Stimulated activated CD8-positive, alpha-beta memory T cell treated with anti-CD3 and anti-CD28 coated beads, Interleukin-4, amount 100 ng/mL, for 1 hour (primary cell): ENCODE measurements at places on chromosomes 5 and 9.

GRCh38 chr5:1285883-1286291, 9.0 kb downstream of the TERT start:
- no peak for DNase-seq

DNA sequence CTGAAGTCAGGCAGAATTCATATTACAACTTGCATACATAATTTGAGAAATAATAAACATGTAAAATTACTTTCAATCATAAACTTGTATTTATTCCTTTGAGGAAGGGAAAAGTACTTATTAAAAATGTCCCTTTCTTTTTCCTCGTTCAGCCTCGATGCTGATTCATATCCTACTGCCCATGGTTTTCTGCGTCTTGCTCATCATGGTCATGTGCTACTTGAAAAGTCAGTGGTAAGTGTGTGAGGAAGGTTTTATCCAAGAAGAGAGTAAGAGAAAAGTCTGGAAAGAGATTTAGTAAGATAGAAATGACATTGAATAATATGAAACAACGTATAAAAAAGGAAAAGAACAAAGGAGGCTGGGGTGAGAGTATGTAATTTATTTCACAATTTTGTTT, 85.9 kb downstream of the OSMR start:
- no peak for DNase-seq

DNA sequence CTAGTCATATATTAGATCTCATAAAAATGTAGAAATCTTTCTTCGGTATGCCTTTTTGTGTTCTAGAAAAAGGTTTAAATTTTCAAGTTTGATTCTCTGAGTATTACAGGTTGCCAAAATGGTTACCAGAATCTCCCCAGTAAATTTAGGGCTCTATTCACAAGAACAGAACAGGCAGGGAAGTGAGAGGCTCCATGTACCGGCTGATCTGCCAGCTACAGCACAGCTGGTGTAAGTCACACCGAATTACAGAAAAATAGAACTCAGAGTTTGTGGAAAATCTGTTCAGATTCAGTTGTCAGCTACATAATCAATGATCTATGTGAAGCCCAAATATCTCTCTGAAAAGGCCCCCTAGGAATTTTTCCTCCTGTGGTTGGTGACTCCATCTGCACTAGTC, 10.5 kb downstream of the FAM81B start:
- DNase-seq: no peak

GRCh38 chr5:53427965-53428364, 52.5 kb upstream of the FST start:
- DNase-seq: no peak

- DNase-seq: no peak
These were observed 45.8 kb upstream of the STK32A start for GRCh38 chr5:147189109-147189424.

- DNase-seq: no peak
These were observed 141.2 kb downstream of the PARP8 start for GRCh38 chr5:50807661-50808060.

- no peak for DNase-seq
These were observed 91.3 kb downstream of the MAT2B start for GRCh38 chr5:163596608-163597315.

GRCh38 chr5:78546276-78546996, 102.1 kb downstream of the LHFPL2 start:
- DNase-seq: no peak

DNA sequence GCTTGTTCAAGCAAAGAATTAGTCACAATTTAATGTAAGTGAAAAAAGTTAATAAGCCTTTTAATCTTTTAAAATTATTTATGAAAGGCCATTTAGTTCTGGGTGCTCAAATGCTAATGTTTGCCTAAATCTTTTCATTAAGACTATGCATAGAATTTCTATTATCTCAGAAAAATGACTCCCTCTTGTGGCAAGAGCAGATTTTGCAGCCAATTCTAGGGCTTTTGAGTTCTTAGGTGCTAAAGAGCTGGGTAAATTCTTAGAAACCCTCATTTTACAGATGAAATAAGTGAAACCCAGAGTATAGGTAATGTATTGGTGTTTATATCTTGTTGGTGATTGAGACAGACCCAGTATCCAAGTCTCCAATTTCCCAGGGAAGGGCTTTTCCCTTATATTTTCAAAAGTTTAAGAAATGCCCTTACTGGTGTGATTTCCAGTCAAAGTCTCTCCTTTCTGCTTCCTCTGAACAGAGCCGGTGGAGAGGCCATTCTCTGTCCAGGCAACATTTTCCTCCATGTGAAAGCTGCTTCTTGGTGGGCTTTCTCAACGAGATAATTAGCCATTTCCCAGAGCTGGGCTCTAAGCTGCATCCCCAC, 24.1 kb upstream of the PCSK5 start:
- no peak for DNase-seq

- DNase-seq: no peak
These were observed 571 bp downstream of the CNTFR start for GRCh38 chr9:34588671-34589635.

GRCh38 chr5:119105971-119106370, 35.1 kb downstream of the DMXL1 start:
- DNase-seq: no peak

DNA sequence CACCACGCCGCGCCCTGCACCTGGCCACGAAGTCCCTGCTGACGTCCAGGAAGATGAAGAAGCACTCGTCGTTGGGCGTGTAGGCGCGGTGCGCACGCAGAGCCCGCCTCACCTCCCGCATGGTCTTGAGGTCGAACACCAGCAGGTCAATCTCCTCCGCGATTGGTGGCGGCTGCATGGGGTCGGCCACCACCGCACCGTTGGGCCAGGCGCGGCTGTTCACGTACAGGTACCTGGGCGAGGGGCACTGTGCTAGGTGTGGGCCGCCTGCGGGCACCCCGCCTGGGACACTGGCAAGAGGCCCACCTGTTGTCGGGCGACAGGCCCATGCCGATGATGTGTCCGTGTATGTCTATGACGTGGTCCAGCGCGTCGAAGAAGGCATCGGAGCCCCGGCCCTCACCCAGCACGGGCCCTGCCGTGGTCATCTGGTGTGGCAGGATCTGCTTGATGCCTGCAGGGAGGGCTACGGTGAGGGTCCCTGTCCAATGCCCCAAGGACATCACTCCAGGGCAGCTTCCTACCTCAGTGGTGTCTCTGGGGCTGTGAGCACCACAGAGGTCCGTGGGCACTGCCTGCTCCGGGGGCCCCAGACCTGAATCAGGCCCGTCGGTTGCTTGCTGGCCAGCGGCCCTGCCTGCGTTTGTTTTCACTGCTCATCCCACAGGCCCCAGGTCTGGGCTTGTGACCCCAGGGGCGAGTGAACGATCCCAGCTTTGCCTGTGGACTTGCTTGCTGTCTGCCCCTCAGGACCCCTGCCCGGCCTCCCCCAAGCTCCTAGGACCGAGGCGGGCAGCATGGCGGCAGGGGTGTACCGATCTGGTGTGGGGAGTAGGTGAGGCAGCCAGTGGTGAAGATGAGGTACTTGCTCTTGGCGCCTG, 3.1 kb downstream of the FBXW5 start:
- no peak for DNase-seq

- DNase-seq: no peak
These were observed 83.1 kb downstream of the NLN start for GRCh38 chr5:65805089-65805488.

DNA sequence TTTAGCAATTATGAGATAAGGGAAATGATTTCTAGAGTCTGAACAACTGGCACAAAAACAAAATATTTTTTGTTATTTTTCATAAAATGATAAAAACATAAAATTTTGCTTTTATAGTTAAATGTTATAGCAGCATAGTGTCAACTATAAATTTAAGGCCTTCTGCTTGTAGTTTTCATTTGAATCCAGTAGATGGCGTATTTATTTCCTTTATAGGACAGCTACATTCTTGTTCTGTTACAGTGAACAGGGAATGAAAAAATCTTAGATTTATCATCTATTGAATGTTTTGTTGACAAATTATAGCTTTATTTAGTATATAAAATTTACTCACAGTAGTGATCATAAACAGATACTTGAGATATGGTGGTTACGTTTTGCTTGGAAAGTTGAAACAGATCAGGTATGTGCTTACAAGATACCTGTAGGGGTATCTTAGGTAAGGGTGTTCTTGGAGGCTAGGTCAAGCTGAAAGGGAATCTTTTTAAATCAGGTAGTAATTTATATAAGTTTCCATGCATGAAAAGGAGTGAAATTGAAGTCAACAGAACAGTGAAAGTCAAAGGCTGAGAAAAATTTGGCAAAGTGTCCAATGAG, 239.3 kb upstream of the GRIN3A start:
- DNase-seq: no peak

DNA sequence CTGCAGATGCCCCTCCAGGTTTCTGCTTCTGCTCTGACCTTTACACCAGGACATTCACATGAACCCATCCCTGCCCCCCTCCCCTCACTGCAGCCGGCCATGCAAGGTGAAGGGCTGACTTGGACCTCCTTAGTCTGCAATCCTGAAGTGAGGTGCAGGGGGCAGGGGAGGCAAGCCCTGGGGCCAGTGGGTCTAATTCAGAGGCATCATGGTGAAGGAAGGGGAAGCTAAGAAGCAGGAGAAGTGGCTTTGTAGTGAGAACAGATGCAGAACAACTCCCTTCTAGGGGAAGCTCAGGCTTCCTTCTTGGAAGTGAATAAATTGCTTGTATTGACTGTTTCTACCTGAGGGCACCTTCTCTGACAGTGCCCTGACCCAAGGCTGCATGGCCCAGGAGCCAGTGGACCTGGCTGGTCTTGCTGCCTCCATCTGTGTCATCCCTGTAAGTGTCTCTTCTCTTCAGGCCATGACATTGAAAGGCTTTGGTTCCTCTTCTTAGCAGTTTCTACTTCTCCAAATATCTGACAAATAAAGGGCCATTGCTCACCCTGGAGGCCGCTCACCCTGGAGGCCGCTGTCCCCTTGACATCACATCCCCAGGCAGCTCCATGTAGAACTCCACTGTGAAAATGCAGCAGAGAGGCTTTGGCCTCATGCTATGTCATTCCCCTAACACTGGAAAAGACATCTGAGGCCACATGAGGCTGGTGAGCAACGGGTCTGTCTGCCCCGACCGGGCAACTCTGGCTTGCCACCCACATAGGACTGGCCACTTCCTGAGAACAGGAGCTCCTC, 55.3 kb downstream of the GADD45G start:
- DNase-seq: no peak

GRCh38 chr5:179833056-179833708, 12.5 kb downstream of the SQSTM1 start:
- DNase-seq: no peak

DNA sequence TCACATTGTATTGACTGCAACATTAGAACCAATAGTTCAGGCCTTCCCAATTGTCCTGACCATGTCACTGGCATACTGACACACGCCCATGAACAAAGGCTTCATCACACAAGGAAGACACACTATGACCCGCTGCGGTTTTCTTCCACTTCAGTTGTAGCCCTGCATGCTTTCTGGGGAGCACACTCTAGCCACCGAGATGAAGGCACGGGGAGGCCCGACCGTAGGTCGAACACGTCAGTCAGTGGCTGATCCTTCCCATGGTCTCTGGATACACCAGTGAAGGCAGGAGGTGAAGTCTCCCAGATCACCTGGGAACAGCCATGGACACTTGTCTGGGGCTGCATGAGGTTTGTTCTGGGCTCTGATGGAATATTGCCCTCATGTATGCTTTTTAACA, 224.7 kb downstream of the FSTL4 start:
- no peak for DNase-seq

GRCh38 chr5:23033864-23034263, 180.7 kb upstream of the CDH12 start:
- DNase-seq: no peak

GRCh38 chr5:75023368-75024159, 28.8 kb downstream of the GCNT4 start:
- no peak for DNase-seq
